Activated CD4-positive, alpha-beta memory T cell treated with anti-CD3 and anti-CD28 coated beads, Interleukin-2, amount 10 ng/mL, durations not matched to agents 7 days and 5 days (primary cell): ENCODE measurements at places on chromosomes 1 and 21.

GRCh38 chr1:8408151-8408839, 90.4 kb downstream of the SLC45A1 start:
- DNase-seq: no peak

- no peak for DNase-seq
These were observed 12.9 kb downstream of the COPA start for GRCh38 chr1:160330119-160330518.

- no peak for DNase-seq
These were observed 662.8 kb downstream of the PTPRC start for GRCh38 chr1:199301472-199302217.

- DNase-seq: no peak
These were observed 22.6 kb downstream of the EPHA2 start for GRCh38 chr1:16133007-16133961.

GRCh38 chr21:46322351-46323226, 1.1 kb downstream of the C21orf58 start:
- peak; percentile 34 for DNase-seq

GRCh38 chr1:236659792-236660587, 26.3 kb upstream of the ACTN2 start:
- no peak for DNase-seq

DNA sequence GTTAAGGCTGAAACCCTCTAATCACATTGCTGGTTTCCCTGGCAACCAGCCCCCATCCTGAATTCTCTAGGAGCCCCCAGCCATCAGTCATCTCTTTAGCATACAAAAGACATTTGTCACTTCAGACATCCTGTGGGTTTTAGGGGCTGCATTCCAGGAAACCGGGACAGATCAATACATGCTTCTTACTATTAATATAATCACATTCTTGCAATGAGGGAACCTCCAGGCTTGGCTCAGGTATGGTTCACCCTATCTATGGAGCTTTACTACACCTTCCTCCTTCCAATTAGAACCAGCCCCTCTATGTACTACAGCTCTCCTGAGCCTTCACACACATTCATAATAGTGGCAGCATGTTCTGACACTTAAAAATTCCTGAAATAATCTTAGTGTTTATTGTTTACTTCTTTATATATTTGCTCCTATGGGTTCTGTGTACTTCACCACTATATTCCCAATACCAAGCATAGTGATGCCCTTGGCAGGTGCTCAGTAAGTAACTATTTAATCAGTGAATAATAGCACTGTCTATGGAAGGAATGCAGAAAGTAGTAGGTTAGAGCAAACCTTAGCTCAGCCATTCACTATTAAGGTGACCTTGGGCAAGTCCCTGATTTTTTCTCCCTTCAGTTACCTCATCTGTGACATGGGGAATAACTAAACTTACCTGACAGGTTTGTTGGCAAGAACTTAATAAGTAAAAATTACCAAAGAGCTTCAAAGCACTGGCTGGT, 59.6 kb downstream of the ZNF678 start:
- DNase-seq: no peak

- no peak for DNase-seq
These were observed 17.0 kb downstream of the RBP7 start for GRCh38 chr1:10014016-10014415.

DNA sequence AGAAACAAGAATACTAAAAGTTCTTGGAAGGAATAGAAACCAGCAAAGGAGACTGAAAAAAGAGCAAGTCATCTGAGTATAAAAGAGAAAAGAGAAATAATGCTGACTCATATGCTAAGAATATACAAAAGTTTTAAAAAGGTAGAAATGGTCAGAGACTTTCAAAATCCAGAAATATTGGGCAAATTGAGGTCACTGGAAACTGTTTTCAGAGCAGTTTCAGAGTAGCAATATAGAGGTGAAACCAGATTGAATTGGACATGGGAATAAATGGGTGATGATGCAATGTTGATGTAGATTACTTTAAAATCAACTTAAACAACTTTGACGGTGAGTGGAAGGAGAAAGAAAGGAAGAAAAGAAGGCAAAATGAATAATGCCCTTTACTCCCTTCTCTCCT, 1.8 kb upstream of the RPS6KC1 start:
- DNase-seq: no peak

DNA sequence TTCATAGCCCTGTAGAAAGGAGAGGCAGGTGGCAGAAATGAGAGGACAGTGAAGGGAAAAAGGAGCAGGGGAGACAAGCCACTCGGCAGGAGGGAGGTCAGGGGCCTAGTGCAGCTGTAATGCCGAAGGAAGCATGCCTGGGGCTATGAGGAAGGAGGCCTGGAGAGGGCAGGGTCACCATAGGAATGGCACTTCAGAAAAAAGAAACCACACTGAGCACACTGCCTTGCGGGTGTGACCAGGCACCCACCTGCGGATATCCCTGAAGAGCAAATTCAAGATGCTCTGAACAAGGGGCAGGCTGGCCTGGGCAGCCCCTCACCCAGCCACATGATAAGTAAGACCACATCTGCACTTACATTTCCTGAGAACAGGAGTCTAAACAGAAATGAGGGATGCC, 104.7 kb downstream of the JAK1 start:
- no peak for DNase-seq

DNA sequence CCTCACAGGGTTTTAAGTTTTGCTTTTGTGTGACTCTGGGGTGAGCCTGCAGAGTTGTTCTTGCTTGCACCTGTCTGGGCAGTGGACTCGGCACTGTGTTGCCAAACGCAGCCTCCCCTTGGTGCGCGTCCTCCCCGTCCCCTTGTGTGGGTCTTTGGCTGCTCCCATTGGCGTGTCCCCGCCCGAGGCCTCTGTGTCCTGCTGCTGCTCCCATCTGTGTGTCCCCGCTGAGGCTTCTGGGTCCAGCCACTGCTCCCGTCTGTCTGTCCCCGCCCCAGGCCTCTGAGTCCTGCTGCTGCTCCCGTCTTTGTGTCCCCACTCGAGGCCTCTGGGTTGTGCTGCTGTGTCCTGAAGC, 62.8 kb downstream of the PCNT start:
- DNase-seq: no peak

DNA sequence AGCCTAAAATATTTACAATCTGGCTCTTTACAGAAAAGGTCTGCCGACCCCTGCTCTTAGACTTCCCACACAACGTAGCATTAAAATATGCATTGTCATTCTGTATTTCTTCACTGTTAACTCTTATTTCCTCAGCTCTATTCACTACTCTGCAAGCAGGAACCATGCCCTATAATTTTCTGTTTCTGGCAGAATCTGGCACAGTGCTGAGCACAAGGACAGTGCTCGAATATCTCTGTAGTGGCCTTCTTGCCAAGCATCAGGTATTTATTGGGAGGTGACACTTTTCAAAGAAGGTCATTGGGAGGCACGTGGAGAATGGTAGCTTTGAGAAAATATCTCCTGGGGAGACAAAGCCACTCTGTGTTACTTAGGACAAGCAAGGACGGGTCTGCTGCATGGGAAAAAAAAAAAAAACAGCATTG, 77.9 kb downstream of the PSMG1 start:
- no peak for DNase-seq

- DNase-seq: no peak
These were observed 5.6 kb downstream of the LPAR3 start for GRCh38 chr1:84887261-84887934.

- no peak for DNase-seq
These were observed 877 bp upstream of the SLX9 start for GRCh38 chr21:44938772-44939531.

GRCh38 chr21:37372951-37373350, 6.4 kb downstream of the DYRK1A start:
- no peak for DNase-seq

- no peak for DNase-seq
These were observed 172.5 kb upstream of the GALNT2 start for GRCh38 chr1:229894532-229894931.

GRCh38 chr1:234925440-234926263, 203.0 kb downstream of the TOMM20 start:
- DNase-seq: no peak

- DNase-seq: no peak
These were observed 40.8 kb upstream of the IGSF3 start for GRCh38 chr1:116708255-116708900.

- DNase-seq: no peak
These were observed 1.8 kb upstream of the FNDC10 start for GRCh38 chr1:1601564-1602303.

GRCh38 chr1:246161626-246162025, 345.5 kb downstream of the SMYD3 start:
- DNase-seq: no peak
